ENCODE measurements at places on chromosomes 4 and X.

GRCh38 chrX:22237479-22237878, 35.2 kb upstream of the CBLL2 start:
- DNase-seq = no peak

GRCh38 chr4:2696423-2696822, 59.7 kb downstream of the TNIP2 start:
- no peak for DNase-seq

DNA sequence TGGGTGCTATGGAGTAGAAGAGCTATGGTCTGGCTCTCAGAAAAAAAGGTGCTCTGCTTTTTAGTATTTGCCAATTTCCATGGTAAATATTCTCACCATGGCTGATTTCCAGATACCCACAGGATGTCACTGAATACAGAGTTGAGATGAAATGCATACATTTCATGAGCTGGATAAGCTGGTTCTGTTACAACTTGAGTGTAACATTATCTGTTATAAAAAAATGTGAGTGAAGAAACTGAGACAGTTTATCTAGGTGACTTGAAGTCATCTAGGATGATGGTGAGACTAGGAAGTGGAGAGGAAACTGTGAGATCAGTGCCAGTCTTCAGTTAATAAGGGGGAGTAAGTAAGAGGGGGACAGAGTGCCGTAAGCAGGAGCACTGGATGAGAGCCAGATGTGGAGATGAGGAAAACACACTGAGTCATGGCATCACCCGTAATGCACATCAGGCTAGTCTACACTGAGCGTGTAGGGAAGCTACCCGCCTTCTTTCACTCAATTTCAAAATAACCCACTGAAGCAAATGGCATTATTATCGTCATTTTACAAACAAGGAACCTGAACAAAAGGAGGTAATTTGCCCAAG, 5.0 kb downstream of the HPSE start:
- no peak for DNase-seq

DNA sequence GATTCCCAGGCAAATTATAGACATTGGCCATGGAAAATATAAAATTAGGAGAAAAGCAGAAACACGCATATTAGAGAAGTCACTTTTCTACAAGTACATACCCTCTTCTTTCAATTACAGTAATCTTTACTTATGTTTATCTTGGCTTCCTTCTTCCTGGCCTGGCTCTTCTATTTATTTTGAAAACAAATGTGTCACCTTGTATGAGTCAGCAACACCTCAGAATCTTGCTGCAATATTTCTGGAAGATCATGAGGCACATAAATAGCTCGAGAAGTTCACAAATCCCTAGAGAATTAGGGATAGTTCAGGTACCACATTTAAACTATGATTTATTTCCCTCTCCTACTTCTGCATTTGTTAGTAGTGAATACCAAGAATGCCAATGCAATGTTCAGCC, 124.6 kb downstream of the ANOS1 start:
- DNase-seq = no peak

GRCh38 chrX:148664995-148665394, 164.6 kb downstream of the AFF2 start:
- no peak for DNase-seq
